ENCODE measurements at places on chromosomes 5 and 9. TPM values are rescaled to one million over a fixed set of nuclear protein-coding genes. Genes with fewer than 3 reads are reported as not detected.

Gene DNAJB5
- total RNA-seq, result 18.3 TPM

Gene ZNF474
- total RNA-seq, result not detected

DNA sequence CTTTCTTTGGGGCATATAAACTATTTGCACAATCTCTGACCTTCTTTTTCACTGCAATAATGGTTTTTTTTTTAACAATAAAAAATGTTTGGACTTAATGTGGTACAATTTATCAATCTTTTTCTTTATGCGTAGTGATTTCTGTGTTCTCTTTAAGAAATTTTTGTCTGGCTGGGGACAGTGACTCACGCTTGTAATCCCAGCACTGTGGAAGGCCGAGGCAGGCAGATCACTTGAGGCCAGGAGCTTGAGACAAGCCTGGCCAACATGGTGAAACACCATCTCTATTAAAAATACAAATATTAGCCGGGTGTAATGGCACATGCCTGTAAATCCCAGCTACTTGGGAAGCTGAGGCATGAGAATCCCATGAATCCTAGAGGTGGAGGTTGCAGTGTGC is 72.3 kb downstream of the STK32A start:
- H3K27ac ChIP-seq, result no peak overlapping the region
- no peak overlapping the region for H3K4me3 ChIP-seq
- peaks cover 31% of the 10 kb centered on the region for H3K4me1 ChIP-seq
- no peaks in the 10 kb centered on the region for H3K27me3 ChIP-seq

DNA sequence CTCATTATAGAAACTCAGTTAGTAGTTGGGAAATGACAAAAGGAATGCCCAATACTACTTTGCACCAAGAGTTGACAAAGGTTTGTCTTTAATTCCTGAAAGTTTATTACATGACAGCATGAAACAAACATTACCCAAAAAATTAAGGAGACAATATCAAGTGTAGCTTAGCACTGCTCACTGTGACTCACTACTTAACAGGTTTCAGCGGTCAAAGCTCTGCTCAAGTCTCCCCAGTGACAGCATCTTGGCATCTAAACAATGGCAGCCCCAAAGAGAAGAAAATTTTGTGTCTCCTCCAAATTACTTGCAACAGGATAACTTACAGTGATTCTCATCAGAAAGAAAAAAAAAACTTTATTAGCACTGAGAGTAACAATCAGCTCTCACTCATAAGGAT is 1030.2 kb downstream of the EFNA5 start:
- no peaks in the 10 kb centered on the region for H3K27me3 ChIP-seq
- no peaks in the 10 kb centered on the region for H3K36me3 ChIP-seq
- DNase-seq, result no peak
- H3K4me1 ChIP-seq, result no peaks in the 10 kb centered on the region

- peaks cover 30% of the 10 kb centered on the region for H3K4me1 ChIP-seq
- H3K27me3 ChIP-seq, result no peaks in the 10 kb centered on the region
- DNase-seq, result no peak
Measured at GRCh38 chr5:139676406-139676805, 28.3 kb downstream of the CXXC5 start.

- no peaks in the 10 kb centered on the region for H3K36me3 ChIP-seq
- no peak overlapping the region for H3K4me3 ChIP-seq
- no peaks in the 10 kb centered on the region for H3K27me3 ChIP-seq
Measured at GRCh38 chr9:87667164-87667738, 58.7 kb upstream of the CTSL start.

DNA sequence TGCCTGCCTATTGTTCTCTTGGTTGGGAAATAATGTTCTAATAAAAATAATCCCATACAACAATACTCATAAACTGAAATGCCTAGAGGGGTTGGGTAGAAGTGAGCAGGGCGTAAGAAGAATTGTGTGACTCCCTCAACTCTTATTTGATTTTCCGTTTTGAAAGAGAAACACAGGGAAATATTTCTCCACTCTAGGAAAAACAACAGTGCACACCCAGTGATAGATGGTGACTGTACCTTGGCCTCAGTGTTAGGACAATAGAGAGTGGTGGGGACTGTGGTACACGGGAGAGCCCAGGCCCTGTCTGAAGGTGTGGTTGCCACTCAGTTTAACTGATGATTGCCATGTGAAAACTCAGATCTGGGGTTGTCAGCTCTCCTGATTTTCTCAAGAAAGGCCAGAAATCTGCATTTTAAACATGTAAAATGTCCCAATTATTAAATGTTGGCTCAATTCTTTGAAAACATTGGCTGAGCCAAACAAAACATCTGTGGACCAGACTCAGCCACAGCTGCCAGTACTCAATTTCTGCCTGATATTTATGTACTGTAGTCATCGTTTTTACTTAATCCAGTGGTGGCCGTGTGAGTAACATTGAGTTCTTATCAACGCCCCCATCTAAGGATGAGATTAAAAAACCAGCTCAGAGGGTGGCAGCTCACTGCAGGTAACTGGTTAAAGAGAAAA is 103.8 kb upstream of the ZNF618 start:
- no peak for DNase-seq
- H3K27me3 ChIP-seq, result no peaks in the 10 kb centered on the region
- no peaks in the 10 kb centered on the region for H3K36me3 ChIP-seq

DNA sequence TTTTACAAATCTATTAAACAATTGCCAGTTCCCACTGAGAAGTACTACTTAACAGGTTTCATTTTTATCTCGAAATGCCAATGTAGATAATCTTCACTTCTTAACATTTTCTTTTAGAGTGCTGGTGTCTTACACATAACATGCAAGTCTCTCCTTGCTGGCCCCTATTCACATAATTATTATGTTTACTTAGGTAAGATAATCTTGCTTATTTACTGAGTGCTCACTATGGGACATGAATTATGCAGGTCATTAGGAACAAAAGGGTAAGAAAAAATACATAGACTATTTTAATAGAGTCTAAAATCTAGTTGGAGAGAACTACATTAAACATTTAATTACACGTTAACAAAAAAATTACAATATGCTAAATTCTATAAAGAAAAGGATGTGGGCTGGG is 328.4 kb downstream of the PRR16 start:
- H3K27ac ChIP-seq, result no peak overlapping the region
- no peaks in the 10 kb centered on the region for H3K27me3 ChIP-seq
- H3K36me3 ChIP-seq, result no peaks in the 10 kb centered on the region
- DNase-seq, result no peak
- no peak overlapping the region for H3K4me3 ChIP-seq

DNA sequence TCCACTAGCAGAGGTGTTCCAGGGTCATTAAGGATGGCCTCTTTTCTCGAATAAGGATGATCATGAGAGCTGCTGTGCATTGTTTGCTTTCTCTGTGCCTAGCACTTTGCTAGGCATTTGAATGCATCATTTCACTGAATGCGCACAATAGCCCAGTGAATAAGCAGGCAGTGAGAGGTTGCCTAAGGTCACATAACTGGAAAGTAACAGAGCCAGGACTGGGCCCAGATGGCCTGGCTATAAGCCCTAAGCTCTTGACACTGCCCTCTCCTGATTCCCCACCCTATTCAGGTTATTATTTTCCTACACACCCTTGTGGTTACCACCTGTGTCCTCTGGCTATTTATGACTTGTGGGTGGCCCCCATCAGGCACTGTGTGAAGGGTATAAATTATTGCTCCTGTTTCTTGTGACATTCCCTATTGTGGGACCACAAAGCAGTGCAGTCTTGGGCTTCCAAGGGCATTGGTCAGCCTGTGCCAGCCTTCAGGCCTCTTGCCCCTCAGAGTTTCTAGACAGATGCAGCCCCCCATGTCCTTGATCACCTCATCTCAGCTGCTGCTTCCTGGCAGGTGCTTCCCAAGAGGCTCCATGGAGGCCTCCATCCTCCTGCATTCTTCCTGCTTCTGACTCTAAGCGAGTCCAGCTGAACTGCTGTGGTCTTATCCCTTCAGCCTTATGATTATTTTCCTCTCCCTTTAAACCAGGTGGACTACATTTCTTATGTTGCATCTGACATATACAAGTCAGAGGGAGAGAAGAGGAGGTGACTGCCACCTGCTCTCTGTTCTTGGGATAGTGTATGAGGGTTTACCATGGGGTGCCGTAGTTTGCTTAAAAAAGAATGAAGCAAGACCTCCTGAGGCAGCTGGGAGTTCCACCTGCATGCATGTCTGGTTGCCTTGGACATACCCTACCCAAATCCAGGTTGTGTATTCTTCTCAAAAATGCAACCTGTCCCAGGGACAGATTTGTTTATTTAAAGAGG is 47.6 kb downstream of the ANGPTL2 start:
- DNase-seq, result peak; percentile 17
- H3K36me3 ChIP-seq, result no peaks in the 10 kb centered on the region
- H3K4me1 ChIP-seq, result peaks cover 35% of the 10 kb centered on the region
- H3K27ac ChIP-seq, result peak overlapping the region; percentile 21
- H3K27me3 ChIP-seq, result no peaks in the 10 kb centered on the region

- H3K36me3 ChIP-seq, result no peaks in the 10 kb centered on the region
- peak; percentile 24 for DNase-seq
- no peaks in the 10 kb centered on the region for H3K4me1 ChIP-seq
- H3K27me3 ChIP-seq, result no peaks in the 10 kb centered on the region
- H3K27ac ChIP-seq, result no peak within 1 kb of the TSS
Measured at GRCh38 chr5:141100243-141100805, at the start of gene PCDHB3. Gene PCDHB3, plus strand, starts transcription at chr5:141100473. Its CDS starts 177 bp downstream, at chr5:141100650.

DNA sequence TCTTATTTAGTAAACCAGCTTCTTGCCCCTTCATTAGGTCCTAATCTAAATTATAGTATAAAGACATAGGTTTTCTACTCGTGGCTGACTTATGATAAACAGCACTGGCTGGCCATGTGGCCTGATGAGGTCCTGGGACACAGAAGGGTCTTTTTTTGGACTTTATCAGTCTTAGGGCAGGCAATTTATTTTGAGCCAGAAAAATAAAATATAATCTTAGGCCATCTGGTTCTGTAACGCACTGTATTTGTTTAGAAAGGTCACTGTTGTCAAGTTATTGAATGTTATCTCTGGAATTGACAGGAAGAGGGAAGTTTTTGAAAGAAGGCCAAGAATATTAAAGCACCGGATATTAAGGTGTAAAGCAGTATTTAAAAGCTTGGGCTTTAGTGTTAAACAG is 53.9 kb downstream of the RFX3 start:
- no peaks in the 10 kb centered on the region for H3K4me1 ChIP-seq
- no peak overlapping the region for H3K4me3 ChIP-seq
- H3K36me3 ChIP-seq, result no peaks in the 10 kb centered on the region
- no peak overlapping the region for H3K27ac ChIP-seq
- no peak for DNase-seq
